ENCODE measurements at places on chromosomes 13 and 19.

- no peak for DNase-seq
Measured at GRCh38 chr19:17778251-17778967, 16.5 kb upstream of the B3GNT3 start.

DNA sequence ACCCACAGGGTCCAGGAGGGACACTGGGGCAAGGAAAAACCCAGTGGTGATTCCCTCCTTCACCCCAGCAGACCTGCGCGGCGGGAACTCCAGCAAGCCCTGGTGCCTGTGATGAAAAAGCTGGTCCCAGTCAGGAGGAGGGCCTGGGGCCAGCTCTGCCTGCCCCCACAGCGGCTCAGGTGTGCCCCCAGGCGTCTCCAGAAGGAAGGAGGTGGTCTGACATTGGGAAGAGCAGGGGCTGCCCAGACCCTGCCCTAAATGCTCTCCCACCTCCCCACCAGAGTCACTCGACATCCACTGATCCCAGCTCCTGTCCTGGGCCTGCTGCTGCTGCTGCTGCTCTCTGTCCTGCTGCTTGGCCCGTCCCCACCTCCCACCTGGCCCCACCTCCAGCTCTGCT, 6.2 kb downstream of the PTH2 start:
- DNase-seq = no peak

DNA sequence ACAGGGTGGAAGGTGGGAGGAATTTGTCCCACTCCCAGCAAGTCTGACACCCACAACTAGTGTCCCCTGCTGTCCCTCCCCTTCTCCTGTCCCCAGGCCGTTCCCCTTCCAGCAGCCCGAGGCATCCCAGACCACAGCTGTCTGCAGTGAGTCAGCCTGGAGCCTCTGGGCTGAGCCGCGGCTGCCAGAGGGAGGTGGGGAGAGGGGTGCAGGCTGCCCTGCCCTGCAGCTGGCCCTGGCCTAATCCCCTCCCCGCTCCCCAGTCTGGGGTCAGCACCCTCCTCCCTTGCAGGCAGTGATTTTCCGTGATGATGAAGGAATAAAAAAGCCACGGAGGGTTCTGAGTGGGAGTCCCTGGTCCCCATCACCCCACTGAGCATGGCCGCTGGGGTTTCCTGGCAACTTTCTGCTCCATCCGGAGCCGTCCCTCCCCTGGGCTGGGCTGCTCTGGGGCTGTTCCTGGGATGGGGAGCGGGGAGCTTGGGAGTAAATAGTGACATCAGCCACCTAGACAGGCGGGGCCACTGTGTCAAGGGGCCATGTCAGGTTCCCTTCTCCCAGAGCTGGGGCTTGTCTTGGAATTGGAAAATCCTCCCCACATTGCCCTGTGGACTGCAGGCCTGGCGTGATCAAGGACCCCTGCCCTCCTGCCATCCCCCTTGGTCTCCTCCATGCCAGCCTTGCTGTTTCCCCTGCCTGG, 16.8 kb downstream of the SPC24 start:
- DNase-seq = no peak

GRCh38 chr13:29947839-29948238, 97.4 kb upstream of the UBL3 start:
- no peak for DNase-seq

DNA sequence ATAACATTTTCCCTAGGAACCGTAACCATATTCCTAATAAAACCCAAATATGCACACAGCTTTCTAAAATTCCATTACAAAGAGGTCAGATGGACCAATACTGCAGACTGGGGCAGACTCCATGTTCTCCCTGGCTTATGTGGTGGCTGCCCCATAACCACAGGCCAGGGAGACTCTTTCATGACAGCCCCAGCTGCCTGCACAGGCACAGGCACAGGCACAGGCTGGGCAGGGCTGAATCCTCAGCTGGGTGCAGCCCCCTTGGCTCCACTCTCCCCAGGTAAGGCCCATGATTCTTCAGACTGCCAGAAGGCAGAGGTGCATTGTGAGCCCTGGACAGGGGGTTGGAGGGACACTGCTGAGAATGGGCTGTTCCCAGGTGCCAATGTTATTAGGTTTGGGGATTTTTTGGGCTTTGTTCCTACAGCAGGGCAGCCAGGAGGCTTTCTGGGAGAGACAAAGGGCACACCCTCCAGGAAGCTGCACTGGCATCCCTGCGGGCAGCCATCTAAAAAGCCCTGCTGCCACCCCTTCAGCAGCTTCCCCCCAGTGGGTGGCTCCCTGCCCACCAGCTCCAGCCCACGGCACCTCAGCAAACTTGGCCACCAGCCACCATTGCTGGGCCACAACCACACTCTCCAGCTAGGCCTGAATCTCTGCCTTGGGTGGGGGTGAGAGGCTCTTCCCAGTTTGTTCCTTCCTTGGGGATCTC, 20.0 kb downstream of the DOCK9 start:
- no peak for DNase-seq

- no peak for DNase-seq
Measured at GRCh38 chr13:37997641-37998040, 128.1 kb upstream of the TRPC4 start.

DNA sequence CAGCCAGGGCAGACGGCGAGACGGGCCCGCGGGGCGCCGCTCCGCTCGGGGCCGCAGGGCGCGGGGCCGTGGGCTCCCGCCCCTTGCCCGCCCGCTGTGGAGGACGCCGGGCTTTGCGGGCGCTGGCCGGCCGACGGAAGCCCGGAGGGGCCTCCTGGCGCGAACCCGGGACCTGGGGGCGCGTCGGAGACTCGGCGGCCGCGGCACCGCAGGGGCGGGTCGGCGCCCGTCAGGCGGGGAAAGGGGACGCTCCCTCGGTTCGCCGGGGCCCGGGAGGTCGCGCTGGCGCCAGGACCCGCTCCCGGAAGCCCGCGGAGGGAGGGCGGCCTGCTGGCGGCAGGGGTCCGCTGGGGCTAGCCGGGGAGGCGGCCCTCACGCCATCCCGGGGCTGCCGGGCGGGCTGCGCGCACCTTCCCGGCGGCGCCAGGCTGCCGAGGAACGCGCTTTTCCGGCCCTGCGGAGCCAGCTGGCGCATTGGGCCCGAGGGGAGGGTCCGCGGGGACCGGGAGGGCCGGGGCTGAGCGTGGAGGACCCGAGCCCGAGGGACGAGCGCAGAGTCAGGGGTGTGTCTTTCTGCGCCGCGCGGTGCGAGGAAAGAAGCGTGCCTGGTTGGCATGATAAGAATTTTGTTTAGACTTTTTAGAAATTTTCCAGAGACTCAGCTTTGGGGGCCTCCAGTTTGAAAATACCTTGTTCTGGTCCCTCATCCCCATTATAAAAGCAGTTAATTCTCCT, 511 bp downstream of the GARRE1 start:
- DNase-seq = peak; percentile 17

DNA sequence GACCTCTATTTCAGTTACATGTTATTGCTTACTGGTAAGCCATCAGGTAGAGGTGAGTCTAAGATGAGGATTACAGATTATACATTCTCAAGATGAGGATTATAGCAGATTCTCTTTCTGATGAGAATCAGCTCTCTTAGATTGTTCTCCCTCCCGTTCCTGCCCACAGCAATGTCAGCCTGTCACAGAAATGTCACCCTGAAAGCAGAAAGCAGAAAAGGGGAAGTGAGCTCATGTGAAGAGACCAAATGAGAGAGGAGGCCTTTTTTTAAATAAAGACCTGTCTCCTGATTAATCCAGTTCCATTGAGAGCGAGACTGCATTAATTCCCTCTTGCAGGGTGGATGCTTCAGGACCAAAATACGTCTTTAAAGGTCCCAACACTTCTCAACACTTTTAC, 445.6 kb downstream of the KCTD12 start:
- DNase-seq = no peak

- no peak for DNase-seq
Measured at GRCh38 chr19:56917998-56918397, 77.5 kb upstream of the PEG3 start.

GRCh38 chr19:14072535-14073260, at the start of gene MISP3:
MISP3 (plus strand) TSS chr19:14072786; CDS start chr19:14073310, 524 bp downstream.
- DNase-seq = no peak

- no peak for DNase-seq
Measured at GRCh38 chr19:10111405-10111811, at the start of gene P2RY11. P2RY11 (plus strand) TSS chr19:10111693; CDS start chr19:10111722, 29 bp downstream.

GRCh38 chr19:2227415-2228156, 8.5 kb downstream of the PLEKHJ1 start:
- no peak for DNase-seq
